Esophagus squamous epithelium (tissue), 5 donors: ENCODE measurements at places on chromosomes 5 and 9.

- DNase-seq = no peak
Observed at GRCh38 chr5:141512911-141513626, 24.2 kb downstream of the PCDHGC5 start.

- no peak for DNase-seq
Observed at GRCh38 chr5:119614838-119615237, 14.5 kb upstream of the FAM170A start.

- no peak for DNase-seq
Observed at GRCh38 chr9:134855900-134856377, 24.7 kb upstream of the FCN2 start.

- DNase-seq = no peak
Observed at GRCh38 chr9:79046401-79046800, 525.4 kb upstream of the TLE4 start.

DNA sequence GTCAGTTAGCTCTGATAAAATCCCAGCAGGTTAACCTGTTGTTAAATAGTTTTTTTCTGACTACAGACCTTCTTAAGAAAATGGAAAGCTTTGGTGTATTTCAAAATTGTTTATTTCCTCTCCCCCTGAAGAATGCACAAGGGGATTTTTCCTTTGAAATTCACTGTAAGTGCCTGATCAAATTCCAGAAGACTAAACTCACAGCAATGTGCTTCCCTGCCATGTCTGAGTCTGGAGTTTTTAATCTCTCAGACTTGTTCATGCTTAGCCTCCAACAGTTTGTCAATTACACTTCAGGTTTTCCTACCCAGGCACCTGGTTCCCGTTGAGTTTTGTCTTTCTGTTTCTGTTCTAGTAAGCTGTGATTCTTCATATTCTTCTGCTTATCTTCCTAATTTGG is 961.6 kb upstream of the CDH18 start:
- DNase-seq = no peak

DNA sequence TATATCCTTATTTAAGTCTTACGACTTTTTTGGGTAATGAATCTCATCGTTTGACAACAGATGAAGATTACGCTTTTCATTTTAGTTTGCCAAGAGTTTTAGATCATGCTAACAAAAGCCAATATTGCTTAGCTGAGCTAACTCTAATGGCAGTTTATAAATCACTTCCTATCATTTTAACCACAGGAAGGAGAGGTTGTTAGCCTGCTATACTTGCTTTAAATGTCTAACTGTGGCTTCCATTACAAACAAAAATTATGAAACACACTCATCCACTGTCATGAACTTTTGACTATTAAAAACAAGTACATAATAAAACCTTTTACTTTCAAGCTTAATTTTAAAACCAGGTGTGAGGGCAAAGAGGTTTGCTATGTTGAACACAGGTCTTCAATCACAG is 53.7 kb upstream of the ANKH start:
- no peak for DNase-seq

DNA sequence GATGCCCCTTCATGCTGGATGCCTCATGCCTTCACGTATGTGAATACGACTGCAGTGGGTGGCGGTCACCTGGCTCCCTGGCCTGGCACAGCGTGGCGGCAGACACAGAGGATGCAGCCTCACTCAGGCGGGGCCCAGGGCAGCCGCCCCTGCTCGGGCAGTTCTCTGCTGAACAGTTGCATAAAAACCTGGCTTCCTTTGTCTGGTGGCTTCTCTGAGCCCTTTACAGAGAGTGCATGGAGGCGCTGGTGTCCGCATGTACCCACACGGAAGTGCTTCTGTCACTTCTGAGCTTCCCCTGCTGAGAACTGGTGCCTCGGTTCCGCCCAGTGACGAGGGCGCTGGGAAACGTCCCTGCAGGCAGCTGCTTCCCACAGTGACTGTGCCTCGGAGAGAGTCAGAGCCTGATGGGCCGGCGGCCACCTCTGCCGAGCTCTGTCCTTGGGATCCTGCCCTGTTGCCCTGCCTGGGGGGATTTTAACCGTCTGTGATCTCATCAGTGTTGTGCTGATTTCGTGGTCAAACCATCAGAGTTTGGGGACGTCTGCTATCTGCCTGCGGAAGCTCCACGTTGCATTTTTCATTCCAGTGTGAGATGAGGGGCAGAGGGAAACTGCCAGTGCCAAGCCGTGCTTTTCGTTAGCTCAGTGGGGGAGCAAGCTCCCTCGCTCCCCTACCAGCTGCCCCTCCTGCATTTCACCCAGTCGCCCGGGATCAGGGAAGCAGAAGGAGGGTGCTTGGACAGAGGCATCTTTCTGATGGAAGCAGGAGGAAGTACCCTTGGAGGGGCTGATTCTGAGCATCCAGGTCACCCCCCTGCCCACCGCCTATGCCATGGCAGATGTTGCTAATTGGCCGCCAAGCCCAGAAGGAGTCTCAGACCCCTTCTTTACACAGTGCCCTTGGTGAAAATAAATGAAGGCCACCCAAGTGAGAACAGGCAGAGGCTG is 153.0 kb upstream of the COL5A1 start:
- no peak for DNase-seq

- no peak for DNase-seq
Observed at GRCh38 chr9:84758817-84759216, 89.3 kb downstream of the NTRK2 start.

DNA sequence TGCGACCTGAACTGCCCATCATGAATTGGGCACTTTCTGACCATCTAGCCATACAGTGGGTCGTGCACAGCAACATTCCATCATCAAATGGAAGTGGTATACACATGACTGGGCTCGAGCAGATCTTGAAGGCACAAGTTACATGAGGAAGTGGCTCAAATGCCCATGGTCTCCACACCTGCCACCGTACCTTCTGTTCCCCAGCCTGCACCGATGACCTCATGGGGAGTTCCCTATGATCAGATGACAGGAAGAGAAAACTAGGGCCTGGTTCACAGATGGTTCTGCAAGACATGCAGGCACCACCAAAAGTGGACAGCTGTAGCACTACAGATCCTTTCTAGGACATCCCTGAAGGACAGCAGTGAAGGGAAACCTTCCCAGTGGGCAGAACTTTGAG is 21.8 kb downstream of the MTMR12 start:
- DNase-seq = no peak

DNA sequence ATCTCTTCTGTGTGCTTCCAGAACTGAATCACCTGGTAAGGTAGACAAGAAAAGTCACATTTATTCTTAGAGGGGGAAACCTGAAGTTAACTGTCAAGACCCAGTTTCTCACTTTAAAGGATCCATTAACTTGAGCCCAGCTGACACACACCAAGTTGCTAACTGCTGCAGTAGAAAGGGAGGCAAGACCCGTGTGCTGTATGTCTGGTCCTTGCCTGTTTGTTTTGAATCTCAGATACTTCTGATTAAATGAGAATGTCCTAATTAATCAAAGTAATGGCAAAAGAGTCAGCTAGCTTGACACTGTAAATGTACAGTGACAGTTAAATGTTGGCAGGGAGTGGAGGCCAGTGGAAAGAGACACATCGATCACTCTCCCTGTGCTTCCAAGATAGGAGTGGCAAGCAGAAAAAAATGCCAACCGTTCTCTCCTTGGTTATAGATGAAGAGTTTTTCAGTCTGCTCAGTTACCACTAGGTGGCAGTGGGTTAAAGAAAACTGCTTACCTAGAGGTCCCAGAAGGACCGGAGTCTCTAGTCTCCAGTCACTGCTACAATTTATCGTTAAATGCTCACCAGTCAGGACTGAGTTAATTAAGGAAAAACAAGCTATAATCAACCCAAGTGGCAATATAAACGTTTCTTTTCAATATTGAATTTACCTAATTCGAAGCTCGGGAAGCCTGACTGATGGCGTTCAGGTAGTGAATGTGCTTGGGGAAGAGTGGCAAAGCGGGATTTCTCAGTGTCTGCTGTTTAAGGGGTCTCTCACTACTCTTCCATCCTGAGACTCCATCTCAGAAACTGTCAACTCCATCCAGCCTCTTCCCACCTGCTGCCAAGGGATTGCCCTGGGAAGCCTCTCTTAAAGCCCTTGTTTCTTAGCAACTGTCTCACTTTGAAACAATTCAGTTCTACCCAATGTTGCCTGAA is 18.4 kb downstream of the LSM11 start:
- DNase-seq = no peak

DNA sequence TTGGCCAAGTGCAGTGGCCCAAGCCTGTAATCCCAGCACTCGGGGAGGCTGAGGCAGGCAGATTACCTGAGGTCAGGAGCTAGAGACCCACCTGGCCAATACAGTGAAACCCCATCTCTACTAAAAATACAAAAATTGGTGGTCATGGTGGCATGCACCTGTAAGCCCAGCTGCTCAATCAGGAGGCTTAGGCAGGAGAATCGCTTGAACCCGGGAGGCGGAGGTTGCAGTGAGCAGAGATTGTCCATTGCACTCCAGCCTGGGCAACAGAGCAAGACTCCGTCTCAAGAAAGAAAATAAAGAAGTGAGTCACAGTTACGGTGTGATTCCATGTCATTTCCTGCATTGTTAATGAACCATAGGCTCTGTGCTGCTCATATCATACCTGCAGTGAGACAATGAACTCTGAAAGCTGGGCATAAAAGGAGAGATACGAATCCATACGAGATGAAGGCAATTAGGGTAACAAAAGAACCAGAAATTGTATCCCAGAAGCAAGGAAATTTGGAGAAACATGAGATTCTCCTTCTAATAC is 44.6 kb downstream of the TIMD4 start:
- DNase-seq = no peak

DNA sequence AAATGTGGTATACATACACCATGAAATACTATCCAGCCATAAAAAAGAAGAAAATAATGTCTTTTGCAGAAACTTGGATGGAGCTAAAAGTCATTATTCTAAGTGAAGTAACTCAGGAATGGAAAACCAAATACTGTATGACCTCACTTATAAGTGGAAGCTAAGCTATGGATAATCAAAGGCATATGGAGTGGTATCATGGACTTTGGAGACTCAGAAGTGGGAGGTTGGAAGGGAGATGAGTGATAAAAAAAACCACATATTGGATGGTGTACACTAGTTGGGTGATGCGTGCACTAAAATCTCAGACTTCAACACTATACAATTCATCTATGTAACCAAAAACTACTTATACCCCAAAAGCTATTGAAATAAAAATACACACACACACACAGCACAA is 24.5 kb downstream of the ADAMTS12 start:
- no peak for DNase-seq

- no peak for DNase-seq
Observed at GRCh38 chr9:16825971-16826625, 44.4 kb downstream of the BNC2 start.

DNA sequence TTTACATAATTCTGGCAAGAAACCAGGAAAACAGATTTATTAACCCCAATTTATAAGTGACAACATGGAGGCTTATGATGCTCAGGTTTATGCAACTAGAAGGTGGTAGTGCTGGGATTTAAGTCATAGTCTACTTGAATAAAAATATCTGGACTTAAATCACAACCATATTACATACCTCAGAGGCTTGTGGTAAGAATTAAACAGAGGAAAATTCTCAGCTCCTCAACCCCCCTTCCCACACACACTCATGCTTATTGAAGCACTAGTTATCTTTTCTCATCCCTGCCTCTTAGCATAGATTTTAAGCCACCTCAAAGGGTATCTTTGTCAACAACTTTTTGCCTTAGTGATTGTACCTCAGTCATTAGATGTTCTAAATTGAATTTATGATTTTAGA is 731.0 kb downstream of the PRELID2 start:
- no peak for DNase-seq
